ENCODE measurements at places on chromosomes 16 and 17. TPM values are rescaled to one million over a fixed set of nuclear protein-coding genes. Genes with fewer than 3 reads are reported as not detected.

DNA sequence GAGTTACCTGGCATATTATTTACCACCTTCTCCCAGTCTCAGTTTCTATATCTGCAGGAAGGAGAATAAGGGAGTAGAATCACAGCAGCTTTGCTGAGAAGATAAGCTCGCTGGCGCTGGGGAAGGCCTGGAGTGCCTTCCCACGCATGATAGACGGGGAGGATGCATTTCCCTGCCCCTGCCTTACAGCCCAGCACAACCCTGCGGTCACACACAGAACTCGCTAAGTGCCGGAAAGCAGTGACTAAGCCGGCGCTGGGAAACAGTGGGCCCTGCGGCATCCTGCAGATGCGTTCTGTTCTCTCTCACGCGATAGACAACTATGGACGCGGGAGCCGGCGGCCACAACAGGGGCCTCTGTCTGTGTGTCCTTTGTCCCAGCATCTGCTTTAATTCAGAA is 4.8 kb downstream of the CA5A start:
- DNase-seq, result no peak

DNA sequence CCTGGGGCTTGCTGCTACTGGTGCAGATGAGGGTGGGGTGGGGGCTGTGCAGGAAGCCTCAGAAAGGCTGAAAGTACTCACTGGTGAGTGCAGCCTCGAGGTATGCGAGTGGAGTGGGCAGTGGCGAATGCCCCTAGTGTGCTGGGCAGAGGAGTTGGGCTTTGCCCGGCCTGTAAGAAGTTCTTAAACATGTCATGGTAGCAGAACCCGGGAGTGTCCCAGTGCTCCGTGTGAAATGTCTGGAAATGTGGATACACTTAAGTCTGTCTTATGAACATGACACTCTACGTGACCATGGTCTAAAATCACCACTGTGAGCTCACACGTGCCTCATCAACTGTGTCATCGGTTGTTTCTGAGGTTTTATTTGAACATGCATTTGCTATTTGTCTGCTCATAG is 1.7 kb downstream of the SMTNL2 start:
- DNase-seq, result no peak

DNA sequence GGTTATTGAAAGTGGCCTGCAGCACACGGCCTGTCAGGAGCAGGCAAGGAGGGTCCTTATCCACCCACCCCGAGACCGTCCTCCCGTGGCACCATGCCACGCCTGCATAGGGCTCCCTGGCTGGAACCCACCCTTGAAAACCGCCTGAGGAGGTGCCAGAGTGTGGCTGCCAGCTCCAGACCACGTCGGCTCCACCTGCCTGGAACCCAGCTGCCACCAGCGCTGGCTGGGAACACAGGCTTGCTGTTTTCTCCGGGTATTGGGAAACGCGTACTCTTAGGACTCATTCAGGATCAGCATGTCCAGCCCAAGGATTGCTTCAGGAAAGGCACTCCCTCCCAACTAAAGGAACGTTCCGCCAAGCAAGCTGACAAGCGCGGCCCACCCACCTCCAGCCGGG is 6.7 kb downstream of the ARL16 start:
- no peak for DNase-seq

- DNase-seq, result no peak
These were observed 27.1 kb upstream of the JPH3 start for GRCh38 chr16:87575027-87575804.

DNA sequence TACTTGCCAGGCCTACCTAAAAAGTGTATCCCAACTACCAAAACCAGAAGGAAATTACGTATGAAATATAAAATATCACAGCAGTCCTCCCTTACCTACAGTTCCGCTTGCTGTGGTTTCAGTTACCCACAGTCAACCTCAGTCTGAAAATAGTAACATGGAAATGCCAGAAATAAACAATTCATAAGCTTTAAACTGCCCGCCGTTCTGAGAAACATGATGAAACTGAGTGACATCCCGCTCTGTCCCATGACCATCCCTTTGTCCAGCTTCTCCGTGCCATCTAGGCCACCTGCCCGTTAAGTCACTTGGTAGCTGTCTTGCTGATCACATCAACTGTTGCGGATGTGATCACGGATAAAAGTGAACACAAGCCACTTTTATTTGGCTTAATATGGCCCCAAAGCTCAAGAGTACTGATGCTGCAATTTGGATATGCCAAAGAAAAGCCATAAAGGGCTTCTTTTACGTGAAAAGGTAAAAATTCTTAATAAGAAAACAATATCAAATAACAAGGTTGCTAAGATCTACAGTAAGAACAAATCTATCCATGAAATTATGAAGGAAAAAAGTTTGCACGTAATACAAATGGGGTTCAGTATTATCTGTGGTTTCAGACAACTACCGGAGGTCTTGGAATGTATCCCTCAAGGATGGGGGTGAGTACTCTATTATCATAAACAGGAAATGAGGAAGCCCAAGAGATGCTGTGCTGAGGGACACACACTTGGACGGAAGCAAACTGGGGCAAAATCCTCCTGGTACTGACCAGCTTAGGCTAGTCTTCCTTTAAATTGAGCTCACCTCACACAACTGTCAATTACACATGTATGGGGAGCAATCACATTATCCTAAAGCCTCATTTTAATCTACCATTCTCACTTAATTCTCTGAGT is 8.2 kb downstream of the USP22 start:
- DNase-seq, result no peak

SCARF1 gene
- 68.0 TPM for total RNA-seq

PLD2 gene
- total RNA-seq, result 23.8 TPM

KRTAP4-1 gene
- total RNA-seq, result not detected

CX3CL1 gene
- total RNA-seq, result 2.8 TPM

All from lung microvascular endothelial cell (primary cell).